Activated CD4-positive, alpha-beta T cell treated with anti-CD3 and anti-CD28 coated beads, Interleukin-2, amount 10 ng/mL, durations not matched to agents 24 days and 14 days (primary cell): ENCODE measurements at places on chromosomes 2 and 18. TPM values are rescaled to one million over a fixed set of nuclear protein-coding genes. Genes with fewer than 3 reads are reported as not detected.

Gene FBXO15
- total RNA-seq = 1.2 and 1.3 TPM in 2 replicates

Gene ELOA2
- total RNA-seq = not detected in 2 replicates

Gene ARHGAP15
- 56.0 and 56.2 TPM in 2 replicates for total RNA-seq

Gene EN1
- not detected in 2 replicates for total RNA-seq

Gene ATP9B
- total RNA-seq = 23.8 and 30.3 TPM in 2 replicates

Gene CD226
- total RNA-seq = 121 and 123 TPM in 2 replicates

Gene MYOM1
- 0.75 and 1.3 TPM in 2 replicates for total RNA-seq
